ENCODE measurements at places on chromosomes 6 and 20. TPM values are rescaled to one million over a fixed set of nuclear protein-coding genes. Genes with fewer than 3 reads are reported as not detected.

The GUCA1A gene
- polyA plus RNA-seq, result not detected

The GPR63 gene
- 0.11 TPM for polyA plus RNA-seq

The SAMD5 gene
- polyA plus RNA-seq, result not detected

The MAP3K5 gene
- polyA plus RNA-seq, result 15.3 TPM

The TULP1 gene
- not detected for polyA plus RNA-seq

The CFAP61 gene
- not detected for polyA plus RNA-seq

The FERMT1 gene
- polyA plus RNA-seq, result not detected

The VGLL2 gene
- polyA plus RNA-seq, result not detected

The SYS1 gene
- polyA plus RNA-seq, result 38.4 TPM

The MOG gene
- not detected for polyA plus RNA-seq

The PRKN gene
- 2.5 TPM for polyA plus RNA-seq

The FAM83C gene
- not detected for polyA plus RNA-seq

The BEND6 gene
- polyA plus RNA-seq, result not detected

The TCF15 gene
- not detected for polyA plus RNA-seq

The HDGFL1 gene
- polyA plus RNA-seq, result not detected

The ZDHHC14 gene
- 1.5 TPM for polyA plus RNA-seq

The AK9 gene
- polyA plus RNA-seq, result 8.2 TPM

The TSBP1 gene
- not detected for polyA plus RNA-seq

The RALY gene
- polyA plus RNA-seq, result 196 TPM

The MANEA gene
- polyA plus RNA-seq, result 8.4 TPM

The PTGIS gene
- not detected for polyA plus RNA-seq

The PCK1 gene
- not detected for polyA plus RNA-seq

The CAGE1 gene
- polyA plus RNA-seq, result not detected

The C6orf132 gene
- not detected for polyA plus RNA-seq

The TMC2 gene
- polyA plus RNA-seq, result not detected

The TSPO2 gene
- polyA plus RNA-seq, result not detected

The PBOV1 gene
- polyA plus RNA-seq, result not detected

The ZNF341 gene
- polyA plus RNA-seq, result 1.3 TPM

The C6orf58 gene
- polyA plus RNA-seq, result not detected

The MMP24 gene
- polyA plus RNA-seq, result 0.05 TPM

The BMP2 gene
- polyA plus RNA-seq, result not detected

The CDC5L gene
- 16.2 TPM for polyA plus RNA-seq

The SLC25A27 gene
- polyA plus RNA-seq, result not detected

The GLP1R gene
- polyA plus RNA-seq, result not detected

The LHFPL5 gene
- polyA plus RNA-seq, result not detected

The TOP1 gene
- 9.7 TPM for polyA plus RNA-seq

The HLA-G gene
- polyA plus RNA-seq, result 0.39 TPM

The LIN28B gene
- not detected for polyA plus RNA-seq

The GSTA3 gene
- polyA plus RNA-seq, result not detected

The GTSF1L gene
- polyA plus RNA-seq, result 1.4 TPM

All from CD4-positive, CD25-positive, alpha-beta regulatory T cell (primary cell).